ENCODE measurements at places on chromosomes 1 and 21.

- no peak for DNase-seq
Measured at GRCh38 chr21:14600569-14601297, 54.6 kb upstream of the SAMSN1 start.

- no peak for DNase-seq
Measured at GRCh38 chr21:16378525-16378924, 648.7 kb downstream of the USP25 start.

- no peak for DNase-seq
Measured at GRCh38 chr1:237386362-237387143, 344.6 kb downstream of the RYR2 start.

DNA sequence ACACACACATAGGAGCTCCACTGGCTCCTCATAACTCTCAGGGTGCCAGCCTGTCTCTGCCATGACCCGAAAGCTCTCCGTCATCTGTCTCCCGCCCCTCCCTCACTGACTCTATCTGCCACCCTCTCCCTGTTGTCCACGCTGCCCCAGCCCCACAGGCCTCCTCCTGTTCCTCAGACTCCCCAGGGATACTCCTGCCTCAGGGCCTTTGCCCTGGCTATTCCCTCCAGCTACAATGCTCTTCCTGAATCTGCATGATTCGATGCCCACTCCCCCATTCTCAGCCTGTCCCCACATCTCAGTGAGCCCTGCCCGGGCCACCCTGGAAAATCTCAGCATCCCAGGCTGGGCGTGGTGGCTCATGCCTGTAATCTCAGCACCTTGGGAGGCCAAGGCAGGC lies 24.6 kb upstream of the DNAJC11 start:
- no peak for DNase-seq

GRCh38 chr1:37951041-37951782 lies 4.4 kb upstream of the INPP5B start:
- DNase-seq: no peak

DNA sequence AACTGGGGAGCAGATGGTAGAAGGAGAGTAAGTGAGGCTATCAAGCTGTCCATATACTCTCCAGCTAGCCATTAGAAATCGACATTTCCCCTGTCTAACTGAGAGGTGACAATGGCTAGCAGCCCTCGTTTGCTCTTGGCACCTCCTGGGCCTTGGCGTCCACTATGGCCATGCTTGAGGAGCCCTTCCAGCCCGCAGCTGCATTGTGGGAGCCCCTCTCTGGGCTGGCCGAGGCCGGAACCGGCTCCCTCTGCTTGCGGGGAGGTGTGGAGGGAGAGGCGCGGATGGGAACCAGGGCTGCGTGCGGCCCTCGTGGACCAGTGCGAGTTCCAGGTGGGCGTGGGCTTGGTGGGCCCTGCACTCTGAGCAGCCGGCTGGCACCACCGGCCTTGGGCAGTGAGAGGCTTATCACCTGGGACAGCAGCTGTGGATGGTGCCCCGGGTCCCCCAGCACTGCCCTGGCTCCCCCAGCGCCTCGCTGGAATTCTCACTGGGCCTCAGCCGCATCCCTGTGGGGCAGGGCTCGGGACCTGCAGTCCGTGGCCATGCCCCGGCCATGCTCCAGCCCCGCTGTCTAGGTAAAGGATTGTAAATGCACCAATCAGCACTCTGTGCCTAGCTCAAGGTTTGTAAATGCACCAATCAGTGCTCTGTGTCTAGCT lies 56.2 kb upstream of the PARP1 start:
- no peak for DNase-seq

DNA sequence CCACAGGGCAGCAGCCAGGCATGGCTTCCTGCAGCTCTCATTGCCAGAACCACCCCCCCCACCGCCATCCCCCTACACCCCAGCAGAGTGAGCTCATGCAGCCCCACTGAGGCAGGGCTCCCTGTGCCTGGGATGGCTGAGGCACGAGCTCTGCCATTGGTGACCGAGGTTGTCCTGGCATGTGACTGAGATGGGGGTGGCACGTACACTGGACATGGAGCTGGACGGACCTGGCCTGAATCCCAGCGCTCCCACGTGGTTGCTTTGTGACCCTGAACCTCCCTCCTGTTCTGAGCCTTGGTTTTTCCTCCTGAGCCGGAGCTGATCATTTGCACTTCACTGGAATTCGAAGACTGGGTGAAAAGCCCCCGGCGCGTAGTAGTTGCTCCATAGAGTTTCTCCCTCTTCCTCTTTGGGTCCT lies 28.3 kb downstream of the ALPL start:
- DNase-seq: no peak
